A172 (cell line): ENCODE measurements at places on chromosomes 3 and 15.

DNA sequence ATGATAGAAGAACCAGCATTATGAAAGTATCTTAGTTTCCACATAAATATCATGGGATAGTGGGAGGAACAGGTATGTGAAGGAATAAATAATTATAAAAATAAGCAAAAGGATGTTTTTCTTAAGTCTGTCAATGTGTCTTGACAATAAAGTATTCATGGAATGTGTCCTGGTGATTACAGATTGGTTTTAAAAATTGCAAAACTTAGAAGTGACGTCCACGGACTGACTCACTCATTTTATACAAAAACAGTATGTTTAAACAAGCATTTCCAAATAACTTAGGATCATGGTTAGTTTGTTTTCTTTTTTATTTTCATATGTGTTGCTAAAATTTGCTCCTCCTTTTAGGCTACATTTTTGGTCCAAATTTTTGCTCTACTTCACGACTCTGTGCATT, 687.0 kb upstream of the NECTIN3 start:
- DNase-seq: peak; percentile 22

GRCh38 chr15:62552444-62552843, 387.4 kb upstream of the C2CD4B start:
- DNase-seq: no peak

GRCh38 chr3:151075869-151076562, 9.4 kb upstream of the MED12L start:
- DNase-seq: no peak

DNA sequence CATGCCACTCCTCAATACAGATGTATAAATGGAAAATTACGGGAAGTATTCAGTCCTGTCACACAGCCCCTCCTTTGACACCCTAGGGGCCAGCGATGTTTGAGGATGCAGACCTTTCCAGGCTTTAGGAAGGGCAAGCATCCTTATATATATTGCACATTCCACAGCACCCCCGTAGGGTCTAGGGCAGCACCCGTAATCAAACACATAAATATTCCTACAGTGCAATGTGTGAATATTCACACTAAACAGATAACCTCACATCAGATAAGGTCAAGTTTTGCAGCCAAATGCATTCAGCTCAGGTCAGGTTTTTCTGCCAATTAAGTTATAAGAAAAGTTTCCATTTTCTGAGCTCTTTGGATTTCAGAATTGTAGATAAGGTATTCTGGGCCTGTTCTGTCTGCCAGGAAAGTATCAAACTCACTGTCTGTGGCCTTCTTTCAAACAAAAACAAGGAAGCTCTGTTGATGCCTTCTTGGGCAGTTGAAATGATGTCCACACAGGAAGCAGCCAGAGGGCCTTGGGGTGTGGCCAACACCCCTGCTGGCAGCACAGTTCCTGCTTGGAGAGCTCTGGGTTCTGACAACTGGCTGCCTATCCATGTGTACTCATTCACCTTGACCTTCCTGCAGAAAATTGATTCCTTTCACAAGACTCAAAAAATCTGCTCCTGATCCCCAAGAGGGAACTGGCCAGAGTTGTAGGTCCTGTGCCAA, 427.0 kb downstream of the NTRK3 start:
- DNase-seq: peak; percentile 16

DNA sequence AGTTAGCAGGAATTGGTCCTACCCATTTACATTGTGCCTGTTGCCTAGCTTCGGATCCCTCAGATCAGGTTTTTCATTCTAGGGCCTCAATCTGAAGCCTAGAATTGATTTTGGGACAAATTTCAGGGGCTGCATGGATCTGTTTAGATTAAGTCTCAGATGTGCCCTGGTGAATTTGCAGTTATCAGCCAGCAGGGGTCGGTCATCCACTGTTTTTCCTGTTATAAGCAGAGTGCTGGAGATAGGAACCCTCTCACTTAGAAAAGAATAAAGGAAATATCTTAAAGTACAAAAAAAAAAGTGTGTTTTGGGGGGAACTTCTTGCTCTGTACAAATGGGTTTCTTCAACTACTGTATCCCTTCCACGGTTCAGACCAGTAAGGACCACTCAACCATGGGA, 212.5 kb downstream of the BCHE start:
- peak; percentile 31 for DNase-seq

DNA sequence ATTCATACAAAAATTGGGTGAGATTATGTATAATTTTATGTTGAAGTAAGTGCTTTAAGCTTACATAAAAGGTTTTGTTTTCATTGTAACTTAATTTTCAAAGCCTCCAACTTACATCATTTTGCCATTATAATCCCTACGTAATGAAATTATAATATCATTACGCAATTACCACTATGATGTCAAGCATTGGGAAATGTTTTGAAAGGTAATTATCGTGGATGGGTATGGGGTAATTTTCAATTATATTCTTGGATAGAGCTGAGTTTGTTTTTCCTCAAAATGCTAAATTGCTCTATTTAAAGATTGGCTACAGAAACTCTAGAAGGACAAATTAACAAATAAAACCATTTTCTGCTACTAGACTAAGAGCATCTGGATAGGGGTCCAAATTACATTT, 80.2 kb upstream of the FAM3D start:
- no peak for DNase-seq

GRCh38 chr3:195042743-195043606, 228.0 kb downstream of the XXYLT1 start:
- peak; percentile 63 for DNase-seq
